Fibroblast of lung (primary cell): ENCODE measurements at places on chromosomes 12 and 14.

GRCh38 chr14:59374048-59374447 lies 91.1 kb downstream of the GPR135 start:
- DNase-seq, result no peak

DNA sequence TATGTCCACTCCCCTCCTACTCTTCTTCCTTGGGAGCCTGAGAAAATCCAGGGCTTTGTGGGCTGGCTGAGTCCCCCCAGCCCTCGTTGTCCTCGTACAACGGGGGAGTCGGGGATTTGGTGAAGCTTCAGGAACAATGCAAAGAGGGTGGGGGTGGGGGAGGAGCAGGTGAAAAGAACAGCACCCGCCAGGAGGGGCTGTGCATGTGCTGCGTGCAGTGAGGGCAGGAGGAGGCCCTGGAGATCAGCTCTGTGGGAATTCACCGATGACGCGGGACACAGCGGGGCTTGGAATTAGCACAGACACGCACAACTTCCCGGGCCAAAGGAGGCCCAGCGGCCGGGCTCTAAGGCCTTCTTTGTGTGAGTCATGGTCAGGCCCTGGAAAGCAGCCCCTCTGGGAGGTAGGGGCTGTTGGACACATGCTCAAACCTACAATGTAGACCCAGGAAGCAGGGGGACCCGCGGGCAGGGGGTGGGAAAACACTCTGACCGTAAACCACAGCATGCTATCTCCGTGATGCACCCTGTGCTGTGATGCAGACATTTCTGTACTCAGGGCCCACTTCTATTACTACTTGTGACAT lies 32.8 kb downstream of the RBM19 start:
- peak; percentile 77 for DNase-seq

DNA sequence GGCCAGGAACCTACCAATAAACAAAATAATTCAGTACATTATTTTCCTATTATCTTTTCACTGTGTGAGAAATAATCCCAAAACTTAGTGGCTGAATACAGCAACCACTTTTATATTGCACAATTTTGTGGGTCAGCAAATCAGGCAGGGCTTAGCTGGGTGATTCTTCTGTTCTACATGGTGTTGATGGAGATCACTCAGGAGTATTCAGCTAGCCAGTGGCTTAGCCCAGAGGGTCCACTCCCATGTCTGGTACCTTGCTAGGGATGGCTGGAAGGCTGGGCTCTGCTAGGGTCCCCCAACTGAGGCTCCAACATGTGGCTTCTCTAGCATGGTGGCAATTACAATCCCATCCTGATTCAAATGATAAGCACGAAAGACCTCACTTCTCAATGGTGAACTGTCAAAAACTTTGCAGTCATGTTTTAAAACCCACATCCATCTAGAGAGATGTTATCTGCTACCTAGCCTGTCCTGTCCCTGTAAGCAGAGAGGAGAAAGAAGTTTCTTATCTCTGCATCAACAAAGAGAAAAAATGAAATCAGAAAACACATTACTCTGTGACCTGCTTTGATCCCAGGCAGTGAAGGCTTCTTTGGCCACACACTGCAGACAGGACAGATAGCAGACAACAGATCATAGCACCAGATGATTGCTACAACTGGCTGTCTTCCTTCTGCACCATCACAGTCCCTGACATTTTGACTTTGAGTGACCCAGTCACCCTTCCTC lies 51.0 kb upstream of the MYL2 start:
- DNase-seq, result no peak

- DNase-seq, result no peak
Observed at GRCh38 chr14:101986953-101987352, 22.6 kb downstream of the DYNC1H1 start.

- no peak for DNase-seq
Observed at GRCh38 chr14:99601361-99601831, 2.6 kb downstream of the CCDC85C start.

DNA sequence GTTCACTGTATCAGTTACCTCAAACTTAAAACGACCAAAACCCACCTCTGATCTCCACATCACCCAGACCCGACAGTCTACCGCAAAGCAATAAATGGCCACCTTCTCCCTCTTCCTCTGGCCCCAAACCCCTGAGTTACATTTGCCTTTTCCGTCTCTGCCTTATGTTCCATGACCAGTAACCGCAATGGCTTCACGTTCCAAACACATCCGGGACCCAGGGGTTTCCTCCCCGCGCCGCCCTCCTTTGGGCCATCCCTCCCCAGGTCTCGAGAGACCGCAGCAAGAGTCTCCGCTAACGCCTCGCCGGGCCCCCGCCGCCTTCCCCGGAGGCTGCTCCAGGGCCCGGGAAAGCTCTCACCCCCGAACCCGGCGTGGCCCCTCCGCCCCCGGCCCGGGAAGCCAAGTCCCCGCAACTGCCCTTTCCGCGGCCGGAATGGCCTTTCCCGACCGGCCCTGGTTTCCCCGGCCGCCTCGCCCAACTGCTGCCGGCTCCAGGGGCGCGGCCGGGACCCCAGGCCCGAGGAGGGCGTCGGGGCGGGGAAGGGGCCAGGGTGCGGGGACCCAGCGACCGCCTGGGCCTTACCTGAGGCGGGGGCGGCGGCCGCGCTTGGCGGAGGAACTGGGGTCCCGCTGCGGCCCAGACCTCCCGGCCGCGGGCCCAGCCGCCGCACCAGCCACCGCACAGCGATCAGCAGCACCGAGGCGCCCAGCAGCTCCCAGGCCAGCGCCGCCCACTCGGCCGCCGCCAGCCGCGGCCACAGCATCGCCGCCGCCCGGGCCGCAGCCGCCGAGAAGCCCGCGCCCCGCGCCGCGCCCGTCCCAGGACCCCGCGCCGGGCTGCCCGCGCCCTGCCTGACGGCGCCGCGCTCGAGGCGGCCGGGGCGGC lies at the start of gene ANKLE2:
Gene ANKLE2, minus strand, starts transcription at position 801 of the 889 bp plus-strand sequence. Its CDS starts 34 bp downstream, at position 767.
- DNase-seq, result peak; percentile 62

GRCh38 chr12:124686370-124687173 lies 119.2 kb upstream of the NCOR2 start:
- peak; percentile 47 for DNase-seq

DNA sequence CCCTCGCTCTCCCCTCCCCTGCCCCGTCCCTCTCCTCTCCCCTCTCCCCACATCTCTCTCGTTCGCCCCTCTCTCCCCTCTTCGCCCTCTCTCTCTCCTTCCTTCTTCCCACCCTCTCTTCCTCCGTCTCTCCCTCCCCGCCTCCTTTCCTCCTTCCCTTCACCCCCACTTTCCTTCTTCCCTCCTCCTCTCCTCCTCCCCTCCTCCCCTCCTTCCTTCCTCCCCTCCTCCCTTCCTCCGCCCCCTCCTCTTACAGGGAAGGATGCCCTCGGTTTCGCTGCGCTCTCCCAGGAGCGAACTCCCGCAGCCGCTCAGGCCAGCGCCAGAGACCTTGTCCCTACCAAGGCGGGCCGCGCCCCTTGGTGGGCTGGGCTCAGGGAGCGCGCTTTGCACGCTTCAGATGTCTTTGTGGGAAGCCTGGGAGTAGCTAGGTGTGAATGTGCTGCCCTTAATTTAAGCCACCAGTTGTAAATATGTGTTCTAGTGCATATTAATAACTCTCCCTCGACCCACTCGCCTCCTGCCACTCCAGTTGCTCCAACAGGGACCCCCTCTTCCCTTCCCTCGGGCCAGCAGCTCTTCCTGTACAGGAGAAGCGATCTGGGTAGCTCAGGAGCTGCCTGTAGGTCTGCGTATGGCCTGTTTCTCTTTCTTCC lies 13.3 kb upstream of the MAP3K9 start:
- no peak for DNase-seq

GRCh38 chr12:78293059-78293686 lies 462.5 kb downstream of the NAV3 start:
- DNase-seq, result peak; percentile 35
